Activated CD8-positive, alpha-beta memory T cell treated with anti-CD3 and anti-CD28 coated beads for 1 hour (primary cell): ENCODE measurements at places on chromosomes 12 and 14.

- no peak for DNase-seq
Measured at GRCh38 chr12:74328623-74329022, 209.0 kb upstream of the ATXN7L3B start.

- DNase-seq, result no peak
Measured at GRCh38 chr12:58310809-58311622, 369.6 kb downstream of the ATP23 start.

DNA sequence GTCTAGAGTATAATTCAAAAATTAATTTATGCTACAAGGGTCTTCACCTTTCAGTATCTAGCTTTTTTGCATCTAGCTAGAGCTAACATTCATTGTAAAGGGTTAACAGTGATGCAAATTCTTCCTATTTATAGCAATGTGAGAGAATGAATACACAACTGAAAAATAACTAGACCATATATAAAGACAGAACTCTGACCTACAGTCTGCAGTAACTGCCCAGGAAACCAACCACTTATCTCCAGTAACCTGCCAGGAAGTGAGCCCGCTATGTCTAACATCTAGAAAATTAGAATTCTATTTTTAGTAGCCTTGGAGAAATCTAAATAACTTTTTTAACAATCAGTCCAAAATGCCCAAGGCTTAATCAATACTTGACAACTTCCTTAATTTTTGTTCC lies 1021.9 kb downstream of the LRFN5 start:
- no peak for DNase-seq

- no peak for DNase-seq
Measured at GRCh38 chr12:21221778-21222177, 90.8 kb downstream of the SLCO1B1 start.

DNA sequence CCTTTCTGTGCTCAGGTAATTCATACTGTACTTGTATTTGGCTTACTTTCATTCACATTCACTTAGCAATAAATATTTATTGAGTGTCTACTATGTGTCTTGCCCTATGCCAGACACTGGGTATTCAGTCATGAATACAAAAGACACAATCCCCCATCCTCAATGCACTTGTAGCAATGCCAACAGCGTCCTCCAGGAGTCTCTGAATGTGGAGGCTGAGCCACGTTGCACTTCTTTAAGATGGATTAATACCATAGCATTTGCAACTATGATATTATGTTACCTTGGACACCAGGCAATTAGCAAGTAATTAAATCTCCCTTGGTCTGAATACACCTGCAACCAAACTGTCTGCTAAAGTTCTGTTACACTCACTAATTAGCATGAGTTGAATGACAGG lies 58.8 kb downstream of the OTX2 start:
- no peak for DNase-seq

- DNase-seq, result no peak
Measured at GRCh38 chr12:70843363-70843762, 77.2 kb downstream of the PTPRR start.

GRCh38 chr14:67056684-67057083 lies 132.6 kb upstream of the GARIN2 start:
- no peak for DNase-seq

- no peak for DNase-seq
Measured at GRCh38 chr12:92995258-92995903, 66.3 kb upstream of the EEA1 start.

- no peak for DNase-seq
Measured at GRCh38 chr12:53747095-53747494, 4.7 kb downstream of the CISTR start.

DNA sequence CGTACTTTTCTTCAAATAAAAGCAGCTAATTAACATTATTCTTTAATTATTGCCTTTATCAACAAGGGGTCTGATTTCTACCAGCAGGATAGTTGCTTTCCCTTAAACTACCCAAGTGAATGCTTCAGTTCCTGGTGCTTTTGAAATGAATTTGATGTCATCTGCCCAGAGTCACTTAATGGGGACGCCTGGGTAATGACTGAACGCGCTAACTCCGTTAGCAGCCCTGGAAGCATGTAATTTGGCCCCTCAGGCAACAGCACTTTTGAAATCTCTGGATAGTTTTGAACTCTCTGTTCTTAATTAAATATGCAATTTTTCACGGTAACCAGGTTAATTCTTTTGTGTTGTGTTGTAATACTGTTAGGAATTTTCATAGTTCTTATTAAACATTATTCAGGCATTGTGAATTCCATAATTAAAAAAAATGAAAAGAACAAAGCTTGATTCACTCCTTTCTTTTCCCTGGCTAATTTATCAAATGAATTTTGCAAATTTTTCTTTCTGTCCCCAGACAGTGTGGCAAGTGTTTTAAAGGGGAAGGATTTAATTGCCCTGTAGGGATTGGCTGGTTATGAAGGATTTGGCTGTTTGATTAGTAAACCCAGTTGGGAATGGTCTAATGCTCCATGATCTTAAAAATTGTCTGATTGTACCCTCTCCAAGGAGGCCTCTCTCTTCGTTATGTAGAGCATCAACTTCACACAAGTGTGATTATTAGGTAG lies 137.5 kb upstream of the MYL2 start:
- DNase-seq, result no peak

DNA sequence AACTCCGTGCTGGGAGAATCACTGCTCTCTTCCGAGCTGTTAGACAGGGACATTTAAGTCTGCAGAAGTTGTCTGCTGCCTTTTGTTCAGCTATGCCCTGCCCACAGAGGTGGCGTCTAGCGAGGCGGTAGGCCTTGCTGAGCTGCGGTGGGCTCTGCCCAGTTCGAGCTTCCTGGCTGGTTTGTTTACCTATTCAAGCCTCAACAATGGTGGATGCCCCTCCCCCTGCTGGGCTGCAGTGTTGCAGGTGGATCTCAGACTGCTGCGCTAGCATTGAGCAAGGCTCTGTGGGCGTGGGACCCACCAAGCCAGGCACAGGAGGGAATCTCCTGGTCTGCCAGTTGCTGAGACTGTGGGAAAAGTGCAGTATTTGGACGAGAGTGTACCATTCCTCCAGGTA lies 43.7 kb downstream of the GPR137C start:
- DNase-seq, result no peak

DNA sequence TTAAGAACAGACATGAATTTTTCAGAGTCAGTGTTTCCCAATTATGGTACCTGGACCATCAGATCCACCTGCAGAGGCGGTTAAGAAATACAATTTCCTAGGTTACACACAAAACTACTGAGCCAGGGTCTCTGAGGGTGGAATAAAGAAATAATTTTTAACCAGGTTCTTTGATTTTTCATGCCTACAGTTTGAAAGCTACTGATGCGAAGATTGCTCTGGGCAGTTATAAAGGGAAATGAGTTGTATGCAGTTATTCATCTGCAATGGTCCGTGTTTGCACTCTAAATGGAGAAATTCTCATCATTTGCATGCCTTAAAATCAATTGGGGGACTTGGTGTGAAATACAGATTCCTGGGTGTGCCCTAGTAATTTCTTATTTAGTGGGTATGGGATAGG lies 89.7 kb downstream of the ERGIC2 start:
- no peak for DNase-seq

DNA sequence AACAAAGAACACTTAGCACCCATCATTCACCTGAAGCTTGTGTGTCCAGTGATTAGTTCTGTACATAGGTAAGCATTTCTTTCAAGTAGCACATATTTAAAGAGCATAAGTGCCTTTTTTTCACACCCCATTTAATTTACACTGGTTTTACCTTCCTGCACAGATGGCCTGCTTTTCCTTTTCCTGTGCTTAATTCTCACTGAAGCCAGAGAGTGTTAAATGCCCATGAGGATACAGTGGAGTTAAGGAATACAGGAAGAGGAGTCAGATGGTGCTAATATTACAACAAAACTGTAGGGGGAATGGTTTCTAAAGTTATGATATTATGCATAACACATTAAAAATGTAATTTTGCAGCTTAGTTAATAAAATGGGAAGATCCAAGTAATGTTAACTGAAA lies 31.0 kb upstream of the SLC38A1 start:
- DNase-seq, result no peak

- DNase-seq, result no peak
Measured at GRCh38 chr14:98900236-98900635, 371.8 kb downstream of the BCL11B start.

- no peak for DNase-seq
Measured at GRCh38 chr12:7169951-7170350, 19.5 kb upstream of the PEX5 start.

DNA sequence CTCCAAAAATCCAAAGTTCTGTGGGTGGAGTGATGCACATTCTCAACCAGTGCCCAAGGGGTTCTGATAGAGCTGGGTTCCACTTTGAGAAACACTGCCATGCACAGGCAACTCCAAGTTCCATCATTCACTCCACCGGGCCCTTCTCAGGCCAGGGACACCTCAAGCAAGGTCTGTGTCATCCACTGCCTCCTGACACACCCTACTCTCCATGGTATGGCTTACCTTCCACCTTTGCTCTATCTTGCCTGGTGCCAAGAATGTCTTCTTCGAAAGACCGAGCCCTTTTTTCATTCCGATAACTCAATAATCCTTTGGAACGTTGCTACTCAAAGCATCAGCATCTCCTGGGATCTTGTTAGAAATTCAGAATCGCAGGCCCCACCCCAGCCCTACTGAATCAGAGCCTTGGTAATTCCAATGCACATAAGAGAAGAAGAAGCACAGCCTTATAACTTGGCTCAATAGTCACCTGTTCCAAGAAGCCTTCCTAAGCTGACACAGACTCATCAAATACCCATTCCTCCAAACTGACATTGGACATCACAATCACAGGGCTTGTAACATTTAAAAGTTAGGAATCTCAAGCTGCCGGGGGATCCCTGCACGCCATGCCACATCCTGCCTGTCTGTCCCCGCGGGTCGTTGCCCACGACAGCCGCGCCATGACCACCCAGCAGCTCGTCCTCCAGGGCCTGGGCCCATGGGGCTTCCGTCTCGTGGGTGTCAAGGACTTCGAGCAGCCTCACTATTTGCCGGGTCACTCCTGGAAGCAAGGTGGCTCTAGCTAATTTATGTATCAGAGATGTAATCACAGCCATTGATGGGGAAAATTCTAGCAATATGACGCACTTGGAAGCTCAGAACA lies 66.4 kb downstream of the VCPKMT start:
- DNase-seq, result no peak

DNA sequence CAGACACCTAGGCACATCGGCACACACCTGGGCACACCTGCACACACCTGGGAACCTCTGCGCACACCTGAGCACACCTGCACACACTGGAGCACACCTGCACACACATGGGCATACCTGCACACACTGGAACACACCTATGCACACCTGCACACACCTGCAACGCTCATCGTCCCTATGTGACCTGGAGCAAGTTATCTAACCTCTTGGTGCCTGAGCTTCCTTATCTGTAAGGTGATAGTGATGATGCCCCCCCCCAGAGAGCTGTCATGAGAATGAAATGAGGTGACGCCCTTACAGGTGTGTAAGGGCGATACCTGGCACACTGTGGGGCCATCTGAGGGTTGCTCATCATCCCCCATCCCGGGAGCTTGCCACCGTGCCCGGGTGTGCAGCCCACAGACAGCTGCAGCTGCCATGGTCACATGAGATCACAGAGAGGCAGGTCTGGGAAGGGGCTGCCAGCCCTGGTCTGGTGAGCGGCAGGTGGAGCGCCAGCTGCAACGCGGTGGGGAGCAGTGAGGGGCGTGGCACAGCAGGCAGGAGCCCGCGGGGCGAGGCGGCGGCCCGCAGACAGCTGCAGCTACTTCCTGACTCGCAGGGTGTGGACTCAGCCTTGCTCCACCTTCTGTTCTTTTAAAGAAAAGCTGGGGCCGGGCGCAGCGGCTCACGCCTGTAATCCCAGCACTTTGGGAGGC lies 59.9 kb upstream of the FBRSL1 start:
- DNase-seq, result peak; percentile 45

GRCh38 chr12:132329720-132330548 lies 545 bp upstream of the GALNT9 start:
- DNase-seq, result no peak

DNA sequence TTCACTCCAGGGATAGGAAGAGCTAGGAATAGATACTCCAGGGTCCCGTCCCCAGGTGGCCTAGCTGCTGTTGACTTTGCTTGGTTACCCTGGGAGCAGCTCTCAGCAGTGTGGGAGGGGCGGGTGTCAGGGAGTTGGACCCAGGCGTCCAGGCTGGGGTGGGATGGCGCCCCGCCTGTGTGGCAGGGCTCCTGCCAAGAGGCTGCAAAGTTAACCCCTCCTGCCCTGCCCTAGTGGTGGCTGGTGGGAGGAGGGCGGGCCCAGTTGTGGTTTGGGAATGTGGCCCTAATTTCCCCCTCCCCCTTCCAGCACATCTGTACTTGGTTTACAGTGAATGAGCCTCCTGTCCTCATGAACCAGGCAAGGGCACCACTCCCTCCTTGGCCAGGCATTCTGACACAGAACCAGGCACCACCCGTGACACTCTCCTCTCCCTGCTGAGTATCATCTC lies 1.7 kb upstream of the RARG start:
- DNase-seq, result no peak

DNA sequence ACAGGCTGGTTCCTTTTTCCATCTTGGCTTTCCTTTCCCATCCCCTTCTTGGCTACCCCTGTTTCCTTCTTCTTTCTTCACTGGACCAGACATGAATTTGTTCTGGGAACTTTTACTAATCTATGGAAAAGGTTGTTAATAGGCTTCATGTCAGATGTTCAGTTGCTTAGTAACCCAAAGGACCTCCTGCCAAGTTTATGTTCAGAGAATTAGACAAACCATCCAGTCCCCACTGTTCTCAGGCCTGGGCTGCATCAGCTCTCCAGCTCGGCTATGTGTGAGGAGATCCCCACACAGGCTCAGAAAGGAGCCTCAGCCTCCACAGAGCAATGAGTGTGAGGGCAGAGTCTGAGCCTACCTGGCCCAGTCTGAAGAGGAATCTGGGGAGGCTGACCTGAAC lies 78.0 kb downstream of the AKAP6 start:
- no peak for DNase-seq
